ENCODE measurements at places on chromosomes 16 and 17.

DNA sequence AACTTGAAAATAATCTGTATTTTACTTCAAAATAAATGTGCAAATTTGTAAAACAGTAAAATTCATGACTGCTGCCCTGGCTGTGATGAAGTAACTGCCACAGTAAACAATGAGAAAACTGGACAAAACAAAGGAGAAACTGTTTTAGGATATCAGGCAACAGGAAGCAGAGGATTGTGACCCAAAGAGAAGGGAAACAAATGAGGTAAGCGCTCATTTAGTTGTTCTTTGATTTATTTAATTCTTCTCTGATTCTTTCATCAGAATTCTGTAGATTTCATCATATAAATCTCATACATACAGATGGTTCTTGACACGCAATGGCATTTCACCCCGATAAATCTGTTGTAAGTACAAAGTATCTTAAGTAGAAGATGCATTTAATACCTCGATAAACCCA lies 198.1 kb upstream of the AXIN2 start:
- no peak for DNase-seq

DNA sequence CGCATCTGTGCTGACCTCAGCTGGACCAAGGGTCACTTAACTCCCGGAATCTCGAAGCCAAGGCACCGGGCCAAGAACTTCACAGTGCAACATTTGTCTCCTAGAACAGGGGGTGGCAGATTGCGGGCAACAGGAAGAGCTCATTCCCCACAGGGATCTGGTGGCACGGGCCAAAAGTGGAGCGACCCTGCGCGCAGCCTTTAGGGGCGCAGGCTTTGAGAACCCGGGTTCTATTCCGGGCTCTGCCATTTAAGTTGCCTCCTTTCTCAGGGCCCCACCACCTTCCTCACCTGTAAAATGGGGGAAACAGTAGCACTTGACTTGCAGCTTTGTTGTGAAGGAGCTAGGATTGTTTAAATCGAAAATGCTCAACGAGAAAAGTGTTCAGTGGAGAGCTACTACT lies 651 bp downstream of the SHMT1 start:
- no peak for DNase-seq

DNA sequence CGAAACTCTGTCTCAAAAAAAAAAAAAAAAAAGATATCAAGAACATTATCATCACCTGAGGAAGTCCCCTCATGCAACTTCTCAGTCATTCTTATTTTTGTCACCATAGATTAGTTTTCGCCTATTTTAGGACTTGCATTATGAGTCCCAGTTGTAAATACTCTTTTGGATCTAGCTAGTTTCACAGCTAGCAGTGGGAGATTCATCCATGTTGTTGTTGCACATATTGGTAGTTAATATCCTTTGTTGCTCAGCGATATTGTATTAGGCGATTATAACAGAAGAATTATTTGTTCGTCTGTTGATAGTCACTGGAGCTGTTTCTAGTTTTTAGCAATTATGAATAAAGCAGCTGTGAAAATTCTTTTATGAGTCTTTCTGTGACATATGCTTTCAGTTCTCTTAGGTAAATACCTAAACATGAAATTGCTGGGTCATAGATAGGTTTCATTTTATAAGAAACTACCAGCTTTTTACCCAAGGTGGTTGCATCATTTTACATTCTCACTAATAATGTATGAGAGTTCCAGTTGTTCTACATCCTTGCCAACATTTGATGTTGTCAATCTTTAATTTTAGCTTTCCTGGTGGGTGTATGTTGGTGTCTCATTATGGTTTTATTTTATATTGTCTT lies 40.7 kb upstream of the MAP3K14 start:
- DNase-seq = no peak

- no peak for DNase-seq
Measured at GRCh38 chr16:10356870-10357842, 28.7 kb upstream of the ATF7IP2 start.

DNA sequence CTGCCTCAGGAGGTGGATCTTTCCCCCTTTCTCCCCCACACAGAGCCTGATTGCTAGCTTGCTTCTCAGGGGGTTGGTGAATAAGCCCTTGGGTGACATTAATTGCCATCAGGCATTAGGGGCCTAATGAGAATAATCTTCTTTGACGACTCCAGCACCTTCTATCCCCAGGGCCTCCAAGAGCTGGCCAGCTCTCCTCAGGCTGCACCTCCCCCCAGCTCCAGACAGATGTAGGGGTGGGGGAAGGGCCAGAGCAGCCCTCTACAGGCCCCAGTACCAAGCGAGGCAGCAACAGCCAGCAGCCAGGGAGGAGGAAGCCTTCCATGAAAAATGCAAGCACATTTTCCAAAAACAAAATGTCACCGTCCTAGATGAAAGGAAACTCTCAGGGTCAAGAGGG lies 1.4 kb upstream of the TMEM132E start:
- no peak for DNase-seq

GRCh38 chr17:19716108-19717030 lies at the start of gene SLC47A2:
Gene SLC47A2, minus strand, starts transcription at chr17:19716584. Its CDS starts 29 bp downstream, at chr17:19716555.
- no peak for DNase-seq

DNA sequence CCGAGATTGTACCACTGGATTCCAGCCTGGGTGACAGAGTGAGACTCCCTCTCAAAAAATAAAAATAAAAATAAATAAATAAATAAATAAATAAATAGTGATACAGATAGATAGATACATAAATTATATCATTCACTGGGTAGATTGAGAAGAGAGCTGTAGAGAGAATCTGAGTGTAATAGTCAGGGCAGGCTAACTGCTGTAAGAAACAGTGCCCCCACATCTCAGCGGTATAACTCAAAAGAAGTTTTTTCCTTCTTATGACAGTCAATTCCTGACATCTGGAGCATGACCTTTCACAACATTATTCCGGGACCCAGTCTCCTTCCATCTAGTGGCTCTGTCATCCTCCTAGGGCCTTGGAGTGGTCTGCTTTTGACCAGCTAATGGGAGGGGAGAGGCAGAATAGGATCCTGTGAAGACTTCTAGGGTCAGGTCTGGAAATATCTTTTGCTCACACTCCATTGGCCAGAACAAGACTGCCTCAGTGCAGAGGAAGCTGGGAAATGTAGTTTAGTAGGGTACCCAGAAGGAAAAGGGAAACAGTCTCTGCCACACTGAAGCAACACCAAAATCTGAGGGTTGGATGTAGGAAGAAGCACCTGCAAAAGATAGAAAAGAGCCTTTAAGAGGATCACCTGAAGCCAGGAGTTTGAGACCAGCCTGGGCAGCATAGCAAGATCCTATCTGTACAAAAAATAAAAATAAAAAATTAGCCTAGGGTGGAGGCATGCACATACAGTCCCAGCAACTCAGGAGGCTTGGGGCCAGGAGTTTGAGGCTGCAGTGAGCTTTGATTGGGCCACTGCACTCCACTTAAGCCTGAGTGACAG lies 3.0 kb upstream of the QPRT start:
- no peak for DNase-seq

- DNase-seq = no peak
Measured at GRCh38 chr17:60383379-60383778, 8.6 kb downstream of the USP32 start.

- DNase-seq = no peak
Measured at GRCh38 chr17:28598389-28598788, 436 bp downstream of the SPAG5 start.

- DNase-seq = no peak
Measured at GRCh38 chr16:86577314-86577971, 906 bp upstream of the FOXL1 start.

- no peak for DNase-seq
Measured at GRCh38 chr16:86498155-86498670, 12.1 kb upstream of the FOXF1 start.

DNA sequence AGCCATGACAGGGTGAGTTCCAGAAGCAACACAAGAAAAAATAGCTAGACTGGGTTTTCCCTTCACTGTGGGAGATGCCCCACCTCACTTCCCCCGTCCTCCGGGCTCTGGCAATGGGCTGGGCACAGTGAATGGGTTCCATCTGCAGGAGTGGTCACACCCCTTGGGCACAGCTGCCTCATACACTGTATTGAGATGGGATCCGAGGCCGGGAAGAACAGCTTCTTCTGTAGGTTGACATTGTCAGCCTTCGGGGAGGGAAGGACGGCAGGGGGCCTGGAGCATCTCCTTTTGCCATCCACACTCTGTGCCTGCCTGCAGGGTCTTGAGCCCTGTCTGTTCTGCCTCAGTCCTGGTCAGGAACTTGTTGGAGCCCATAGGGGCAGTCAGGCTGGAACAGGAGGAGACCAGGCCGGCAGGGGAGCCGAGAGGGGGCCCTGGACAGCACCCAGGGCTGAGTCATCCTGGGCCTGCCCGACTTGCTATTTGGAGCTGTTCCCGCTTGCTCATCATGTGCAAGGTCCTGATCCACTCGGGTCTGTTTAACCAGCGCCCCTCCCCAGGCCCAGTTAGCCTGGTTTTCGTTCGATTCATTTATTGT lies 286.7 kb downstream of the SEC14L1 start:
- DNase-seq = no peak

GRCh38 chr16:84463221-84463620 lies 41.2 kb downstream of the MEAK7 start:
- no peak for DNase-seq

GRCh38 chr17:10247810-10248209 lies 49.4 kb upstream of the GAS7 start:
- no peak for DNase-seq

DNA sequence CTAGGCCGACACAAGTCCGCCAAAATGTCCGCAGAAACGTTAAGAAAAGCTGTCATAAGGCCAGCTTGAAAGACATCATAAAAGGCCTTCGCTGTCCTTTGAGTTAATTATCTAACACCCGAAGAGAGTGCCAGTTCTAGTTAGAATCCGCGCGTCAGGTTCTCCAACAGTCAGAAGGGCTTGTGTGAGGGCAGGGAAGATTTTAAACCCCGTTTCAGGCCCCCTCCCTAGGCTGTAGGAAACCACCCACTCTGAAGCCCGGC lies 729 bp upstream of the CLTC start:
- no peak for DNase-seq

GRCh38 chr17:4209611-4210010 lies 54.2 kb downstream of the ANKFY1 start:
- no peak for DNase-seq

DNA sequence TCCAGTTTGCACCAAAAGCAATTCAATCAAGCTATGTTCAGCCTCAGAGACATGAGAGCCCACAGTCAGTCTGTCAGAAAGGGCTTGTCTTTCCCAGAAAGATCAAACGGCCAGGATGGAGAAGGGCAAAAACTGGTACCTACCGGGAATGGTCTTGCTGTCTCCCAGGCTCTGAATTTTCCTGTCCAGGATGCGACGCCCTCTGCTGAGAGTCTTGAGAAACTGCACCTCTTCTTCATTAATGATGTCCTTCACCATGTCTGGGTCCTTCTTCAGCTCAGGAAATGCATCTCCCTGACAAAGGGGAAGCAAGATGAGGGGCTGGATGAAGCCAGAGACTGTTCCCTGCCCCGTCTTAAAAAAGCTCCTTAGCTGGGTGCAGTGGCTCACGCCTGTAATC lies 15.8 kb upstream of the EXOSC6 start:
- DNase-seq = no peak

DNA sequence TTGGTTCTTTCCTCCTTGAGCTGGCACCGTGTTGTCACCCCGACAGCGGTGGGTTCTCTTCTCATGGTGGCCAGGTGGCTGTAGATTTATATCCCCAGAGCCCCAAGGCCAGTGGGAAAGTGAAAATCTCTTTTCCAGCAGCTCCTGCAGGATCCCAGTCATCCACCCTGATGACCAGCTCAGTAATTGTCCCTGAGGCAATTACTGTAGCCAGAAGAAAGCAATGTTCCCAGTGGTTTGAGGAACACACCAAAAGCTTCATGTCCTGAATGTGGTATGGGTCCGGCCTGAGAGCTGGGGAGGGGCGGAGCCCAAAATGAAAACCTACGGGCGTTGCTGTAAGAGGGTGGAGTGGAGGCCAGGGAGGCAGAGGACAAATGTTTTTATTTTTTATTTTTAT lies 69.0 kb downstream of the WSB1 start:
- DNase-seq = no peak

GRCh38 chr17:60135951-60136666 lies 13.7 kb upstream of the CA4 start:
- DNase-seq = no peak

DNA sequence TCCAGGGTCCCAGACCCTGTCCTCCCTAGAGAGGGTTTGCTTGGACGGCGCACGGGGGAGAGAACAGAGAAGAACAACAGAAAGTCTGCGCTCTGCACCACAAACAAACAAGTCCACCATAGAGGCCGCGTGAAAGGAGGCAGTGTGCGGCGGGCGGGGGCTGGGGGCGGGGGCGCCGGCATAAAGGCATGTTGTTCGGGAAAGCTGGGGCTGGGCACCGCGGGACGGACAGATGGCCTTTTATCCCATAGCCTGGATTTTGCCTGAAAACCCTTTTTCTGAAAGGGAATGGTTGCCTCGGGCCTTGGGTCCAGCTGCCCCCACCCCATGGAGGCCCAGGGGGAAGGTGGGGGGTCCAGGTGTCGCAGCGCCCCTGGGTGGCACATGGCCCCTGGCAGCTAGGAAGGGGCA lies 26.0 kb downstream of the FA2H start:
- no peak for DNase-seq

DNA sequence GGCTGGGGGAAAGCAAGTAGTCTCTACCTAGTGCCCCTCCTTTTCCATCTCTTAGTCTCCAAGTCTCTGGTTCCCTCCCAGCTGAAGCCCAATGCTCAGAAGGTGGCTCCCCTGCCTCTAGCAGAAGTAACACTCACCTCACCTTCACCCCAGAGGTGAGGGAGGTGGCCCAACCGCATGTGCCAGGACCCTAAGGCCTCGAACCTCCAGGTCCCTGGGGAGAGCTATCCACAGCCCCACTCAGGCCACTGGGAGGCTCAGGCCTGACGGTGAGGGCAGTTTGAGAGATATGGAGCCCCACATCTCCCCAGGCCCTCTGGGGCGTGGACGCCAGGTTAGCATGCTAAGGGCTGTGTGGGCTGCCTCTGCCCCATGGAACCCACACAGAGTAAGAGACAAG lies 5.8 kb downstream of the CBLN1 start:
- DNase-seq = no peak

GRCh38 chr17:10169290-10169689 lies 29.1 kb downstream of the GAS7 start:
- DNase-seq = no peak

GRCh38 chr16:24049113-24049512 lies 207.0 kb upstream of the CACNG3 start:
- no peak for DNase-seq

DNA sequence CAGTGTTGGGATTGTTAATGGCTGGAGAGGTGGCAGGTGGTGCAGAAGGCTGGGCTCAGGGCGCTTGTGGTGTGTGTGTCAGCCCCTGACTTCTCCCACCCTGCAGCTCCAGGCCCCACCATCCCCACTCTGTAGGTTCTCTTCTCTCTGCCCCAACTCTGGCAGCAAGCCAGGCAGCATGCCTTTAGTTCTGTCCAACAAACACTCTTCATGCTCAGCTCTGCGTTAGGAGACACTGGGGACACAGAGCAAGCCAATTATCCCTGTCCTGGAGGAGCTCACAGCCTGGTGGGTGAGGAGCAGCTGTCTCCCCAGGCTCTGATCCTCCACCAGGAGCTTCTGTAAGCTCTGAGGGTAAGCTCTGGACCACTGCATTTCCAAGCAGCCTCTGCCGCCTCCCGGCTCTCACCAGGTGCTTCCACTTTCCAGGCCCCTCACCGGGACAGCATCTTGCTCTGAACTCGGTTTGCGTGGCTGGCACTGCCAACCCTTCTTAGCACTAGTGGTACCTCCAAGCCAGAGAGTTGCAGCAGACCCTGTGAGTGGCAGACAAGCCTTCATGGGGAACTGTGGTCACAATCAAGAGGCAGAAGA lies 34.3 kb upstream of the WSCD1 start:
- DNase-seq = no peak

- no peak for DNase-seq
Measured at GRCh38 chr17:339193-340061, 13.2 kb downstream of the RPH3AL start.

Measured in activated T-helper 1 cell treated with anti-CD3 and anti-CD28 coated beads, Interleukin-2, amount 50 U/mL, for 16 hours (primary cell).